ENCODE measurements at places on chromosomes 7 and 10.
A peak's percentile ranks its signal among the peaks of the same experiment; 100 is the strongest.

DNA sequence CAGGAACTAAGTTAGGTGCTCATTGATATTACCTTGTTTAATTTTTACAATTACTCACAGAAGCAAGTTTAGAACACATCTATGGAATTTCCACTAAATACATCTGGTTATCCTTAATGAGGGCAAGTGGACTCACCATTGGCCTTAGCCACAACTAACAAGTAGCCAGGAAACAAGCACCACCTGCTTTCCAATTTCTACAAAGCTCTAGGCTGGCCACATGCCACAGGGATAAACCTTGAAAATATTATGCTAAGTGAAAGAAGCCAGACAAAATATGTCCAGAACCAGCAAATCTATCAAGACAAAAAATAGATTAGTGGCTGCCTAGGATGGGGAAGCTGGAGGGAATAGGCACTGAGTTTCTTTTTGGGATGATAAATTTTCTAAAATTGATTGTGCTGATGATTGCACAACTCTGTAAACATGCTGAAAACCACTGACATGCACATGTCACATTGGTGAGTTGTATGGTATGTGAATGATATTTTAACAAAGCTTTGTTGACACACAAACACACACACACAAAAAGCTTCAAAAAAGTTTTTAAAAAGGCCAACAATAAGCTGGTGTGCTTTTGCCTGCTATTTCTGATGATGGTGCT lies 179.4 kb downstream of the CPEB3 start:
- DNase-seq, result no peak

DNA sequence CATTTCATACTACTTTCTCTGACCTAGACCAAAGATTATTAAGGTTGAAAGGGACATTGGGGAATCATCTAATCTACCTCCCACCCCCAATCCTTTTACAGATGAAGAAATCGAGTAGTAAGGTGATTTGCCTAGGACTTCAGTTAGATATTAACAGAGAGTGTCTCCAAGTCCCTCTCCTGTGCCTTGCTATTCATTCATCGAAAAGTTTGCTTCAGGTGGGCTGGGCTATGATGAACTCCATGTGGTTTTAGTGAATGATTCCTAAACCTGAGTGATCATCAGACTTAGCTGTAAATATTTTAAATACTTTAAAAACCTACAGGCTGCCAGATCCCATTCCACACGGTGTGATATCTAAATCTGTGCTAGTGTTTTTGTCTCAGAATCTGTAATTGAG lies 259.4 kb upstream of the SORCS1 start:
- no peak for DNase-seq

- no peak for DNase-seq
Observed at GRCh38 chr10:132764108-132764507, 21.8 kb downstream of the NKX6-2 start.

GRCh38 chr7:144786079-144786478 lies 49.8 kb downstream of the TPK1 start:
- DNase-seq, result no peak

DNA sequence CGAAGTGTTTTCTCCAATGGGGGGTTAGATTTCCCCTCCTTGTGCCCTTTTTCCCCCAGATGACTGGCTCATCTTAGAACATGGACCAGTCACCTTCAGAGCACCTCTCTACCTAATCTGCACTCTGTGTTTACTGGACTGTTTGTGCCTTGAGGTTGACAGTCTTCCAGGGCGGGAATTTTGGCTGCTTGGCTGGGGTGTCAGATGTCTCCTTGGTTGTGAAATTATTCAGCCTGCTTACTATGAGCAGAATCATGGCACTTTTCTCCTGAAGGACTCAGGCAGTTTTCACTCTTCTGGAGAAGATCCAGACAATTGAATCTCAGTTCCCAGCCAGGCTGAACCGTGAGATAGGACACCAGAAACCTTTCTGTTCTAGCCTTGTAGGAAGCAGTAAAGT lies 60.3 kb upstream of the NFKB2 start:
- no peak for DNase-seq

DNA sequence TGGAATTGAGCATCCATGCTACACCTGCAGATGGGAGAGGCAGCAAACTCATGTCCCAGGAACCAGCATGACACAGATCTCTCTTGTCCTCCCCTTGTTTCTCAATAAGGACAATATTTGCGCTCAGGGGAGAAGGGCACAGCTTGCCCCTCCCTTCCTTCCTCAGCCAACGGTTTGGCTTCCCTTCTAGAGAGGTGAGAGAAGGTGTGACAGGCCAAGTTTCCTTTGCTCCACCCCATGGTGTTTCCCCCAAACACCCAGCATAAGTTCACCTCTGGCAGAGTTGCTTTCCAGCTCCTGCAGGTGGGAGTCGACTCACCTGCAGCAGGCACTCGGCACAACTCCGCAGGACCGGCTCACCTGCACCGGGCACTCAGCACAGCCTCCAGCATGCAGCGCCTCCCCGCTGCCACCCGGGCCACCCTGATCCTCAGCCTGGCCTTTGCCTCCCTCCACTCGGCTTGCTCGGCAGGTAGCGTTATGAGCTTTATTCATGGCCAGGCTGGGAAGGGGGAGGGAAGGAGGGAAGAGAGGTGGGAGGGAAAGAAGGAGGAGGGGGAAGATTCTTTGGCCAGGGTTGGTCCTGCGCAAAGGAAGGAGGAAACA lies at the start of the genes ATP6V0A4 and TMEM213:
Gene ATP6V0A4, minus strand, starts transcription at position 482 of the 606 bp plus-strand sequence. CDS start 26,949 bp downstream, outside the sequence.
Gene TMEM213, plus strand, starts transcription at position 280 of the 606 bp plus-strand sequence. Its CDS starts 111 bp downstream, at position 391.
- DNase-seq, result no peak

GRCh38 chr10:132652446-132652845 lies 114.9 kb downstream of the INPP5A start:
- no peak for DNase-seq

DNA sequence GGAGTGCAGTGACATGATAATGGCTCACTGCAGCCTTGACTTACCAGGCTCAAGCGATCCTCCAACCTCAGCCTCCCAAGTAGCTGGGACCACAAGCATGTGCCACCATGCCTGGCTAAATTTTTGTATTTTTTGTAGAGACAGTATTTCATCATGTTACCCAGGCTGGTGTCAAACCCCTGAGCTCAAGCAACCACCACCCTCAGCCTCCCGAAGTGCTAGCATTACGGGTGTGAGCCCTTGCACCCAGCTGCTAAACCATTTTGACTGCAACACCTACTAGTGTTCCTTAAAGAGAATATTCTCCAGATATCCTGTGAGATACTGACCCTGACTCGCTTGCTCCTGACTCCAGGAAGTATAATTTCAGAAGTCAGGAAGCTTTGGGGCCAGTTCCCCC lies 85.8 kb downstream of the PLXNA4 start:
- DNase-seq, result no peak

- DNase-seq, result no peak
Observed at GRCh38 chr10:667096-667495, 22.4 kb downstream of the DIP2C start.

DNA sequence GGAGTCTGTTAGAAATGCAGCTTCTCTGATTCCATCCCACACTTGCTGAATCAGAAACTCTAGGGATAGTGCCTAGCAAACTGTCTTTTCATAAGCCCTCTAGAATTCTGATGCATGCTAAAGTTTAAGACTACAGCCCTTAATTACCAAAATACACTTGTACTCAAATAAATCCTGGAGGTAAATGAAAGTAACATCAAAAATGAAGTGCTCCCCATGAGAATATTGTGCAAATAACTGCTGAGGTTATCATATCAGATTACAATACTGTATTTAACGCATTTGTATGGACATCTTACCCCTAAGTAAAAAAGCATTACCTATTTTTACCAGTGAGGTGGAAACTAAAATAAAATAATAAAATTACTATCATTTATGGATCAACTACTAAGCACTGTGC lies 104.7 kb downstream of the CHCHD3 start:
- DNase-seq, result no peak

GRCh38 chr7:44268671-44269070 lies 56.7 kb downstream of the CAMK2B start:
- no peak for DNase-seq

DNA sequence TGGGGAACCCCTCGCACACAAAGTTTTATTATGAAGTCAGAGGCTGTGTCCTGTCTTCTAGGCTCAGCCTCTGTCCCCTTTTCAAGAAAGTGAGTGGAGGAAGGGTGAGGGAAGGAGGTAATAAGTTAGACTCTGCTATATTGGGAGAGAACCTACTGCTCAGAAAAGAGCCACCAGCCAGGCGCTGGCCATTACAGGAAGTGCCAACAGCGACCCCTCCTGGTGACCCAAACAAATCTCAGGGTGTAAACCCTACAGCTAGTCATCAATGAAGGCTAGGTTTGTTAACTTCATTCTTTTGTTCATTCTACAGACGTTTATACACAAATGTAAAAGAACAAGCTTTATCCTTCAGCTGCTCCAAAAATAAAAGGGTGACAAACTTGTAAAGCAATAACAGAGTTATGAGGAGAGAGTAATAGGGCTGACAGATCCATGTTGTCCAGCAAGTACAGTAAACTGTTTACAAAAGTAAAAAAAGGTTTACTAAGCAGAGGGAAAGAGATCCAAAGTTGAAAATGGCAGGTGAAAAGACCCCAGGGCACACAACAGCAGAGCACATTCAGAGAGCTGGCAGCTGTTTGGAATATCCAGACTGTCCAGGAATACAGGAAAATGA lies 82.7 kb downstream of the FAM204A start:
- DNase-seq, result peak; percentile 47

DNA sequence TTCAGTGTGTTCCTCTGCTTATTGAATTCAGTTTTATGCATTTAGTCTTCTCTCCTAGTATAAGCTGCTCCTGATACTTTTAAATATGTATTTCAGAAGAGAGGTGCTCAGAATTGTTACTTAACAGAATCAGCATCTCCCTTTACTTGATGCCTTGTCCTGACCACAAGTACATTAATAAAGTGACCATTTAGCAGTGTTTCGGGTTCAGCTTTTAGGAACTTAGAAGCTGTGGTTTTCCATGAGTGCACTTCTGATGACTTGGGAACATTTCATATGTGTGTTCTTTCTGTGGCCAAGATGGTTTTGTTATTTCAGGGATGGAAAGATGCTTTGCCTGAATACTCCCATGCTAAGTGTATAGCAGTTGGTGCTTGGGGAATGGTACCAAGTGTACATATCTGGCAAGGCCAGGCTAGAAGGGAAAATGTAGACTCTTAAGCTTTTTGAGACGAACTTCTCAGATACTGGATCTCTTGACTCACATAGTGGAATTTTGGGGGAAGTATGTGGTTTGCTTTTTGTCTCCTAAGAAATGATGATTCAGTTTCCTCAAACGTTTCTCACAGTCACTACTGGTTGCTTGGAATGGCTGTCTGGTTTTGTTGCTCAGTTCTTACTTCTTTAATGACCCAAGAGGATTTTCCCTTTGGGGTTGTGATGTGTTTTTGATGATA lies 17.2 kb downstream of the SGPL1 start:
- peak; percentile 90 for DNase-seq

DNA sequence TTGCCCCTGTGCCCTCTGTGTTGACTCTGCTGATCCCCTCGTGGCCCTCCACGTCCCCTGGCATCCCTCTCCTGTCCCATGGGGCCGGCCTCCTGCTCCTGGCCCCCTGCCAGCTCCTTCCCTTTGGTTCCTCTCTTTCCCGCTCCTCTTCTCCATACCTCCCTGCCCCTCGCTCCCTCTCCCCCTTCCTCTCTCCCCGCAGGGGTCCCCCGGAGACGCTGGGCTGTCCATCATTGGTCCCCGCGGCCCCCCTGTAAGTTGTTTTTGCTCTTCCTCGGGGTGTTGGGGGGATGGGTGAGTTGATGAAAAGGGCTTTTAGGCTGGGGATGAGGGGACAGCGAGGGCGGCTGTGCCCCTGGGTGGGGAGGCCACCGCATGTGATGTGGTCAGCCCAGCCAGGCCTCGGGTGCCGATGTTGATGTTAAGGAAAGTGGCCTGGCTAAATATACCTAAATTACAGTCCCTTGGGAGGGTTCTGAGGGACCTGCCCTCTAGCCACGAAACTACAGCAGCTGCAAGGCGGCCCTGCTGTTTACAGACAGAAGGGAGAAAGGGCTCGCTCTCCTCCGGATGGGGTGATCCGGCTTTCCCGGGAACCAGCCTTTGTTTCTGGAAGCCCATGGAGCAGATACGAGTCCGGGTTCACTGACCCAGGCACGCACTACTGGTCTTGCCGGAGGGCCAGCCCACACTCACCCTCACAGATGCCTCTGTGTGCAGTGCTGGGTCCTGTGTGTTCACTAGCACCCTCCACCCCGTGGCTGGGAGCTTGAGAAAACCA lies 78.8 kb downstream of the COL13A1 start:
- DNase-seq, result no peak

DNA sequence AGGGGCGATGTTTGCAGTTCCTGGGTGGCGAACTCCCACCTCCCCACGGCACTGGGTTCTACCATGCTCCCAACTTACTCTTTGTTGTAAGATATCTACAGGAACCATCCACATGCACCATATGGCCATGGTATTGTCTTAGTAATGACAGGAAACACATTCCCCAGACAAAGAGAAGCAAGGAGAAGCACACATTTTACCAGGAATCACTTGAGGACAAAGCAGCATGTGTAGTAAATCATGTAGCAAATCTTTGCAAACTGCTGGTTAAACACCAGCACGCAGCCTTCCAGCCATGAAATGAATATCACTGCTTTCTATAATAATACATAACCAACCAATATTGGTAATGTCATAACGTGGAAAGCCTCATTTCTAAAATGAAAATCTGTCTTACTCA lies 101.2 kb downstream of the NRP1 start:
- DNase-seq, result no peak

GRCh38 chr7:48660306-48660870 lies 264.0 kb upstream of the CDC14C start:
- no peak for DNase-seq

- DNase-seq, result no peak
Observed at GRCh38 chr10:10520491-10521385, 496.9 kb upstream of the CELF2 start.

DNA sequence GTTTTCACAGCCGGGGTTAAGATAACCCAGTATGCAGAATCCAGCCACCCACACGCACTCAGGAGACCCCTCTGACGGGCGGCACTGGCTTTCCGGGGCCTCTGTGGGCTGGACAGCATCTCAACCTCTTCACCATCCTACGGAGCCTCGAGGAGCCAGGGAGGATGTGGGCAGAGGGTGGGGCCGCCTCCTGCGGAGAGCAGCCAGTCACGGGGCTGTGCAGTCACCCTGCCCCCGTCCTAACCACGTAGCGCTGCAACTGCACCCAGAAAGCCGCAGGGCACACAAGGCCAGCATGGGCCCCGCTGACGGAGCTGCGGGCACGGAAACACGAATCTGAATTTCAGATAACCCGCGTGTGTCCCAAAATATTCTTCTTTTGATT lies 270.3 kb downstream of the ELFN1 start:
- peak; percentile 97 for DNase-seq

DNA sequence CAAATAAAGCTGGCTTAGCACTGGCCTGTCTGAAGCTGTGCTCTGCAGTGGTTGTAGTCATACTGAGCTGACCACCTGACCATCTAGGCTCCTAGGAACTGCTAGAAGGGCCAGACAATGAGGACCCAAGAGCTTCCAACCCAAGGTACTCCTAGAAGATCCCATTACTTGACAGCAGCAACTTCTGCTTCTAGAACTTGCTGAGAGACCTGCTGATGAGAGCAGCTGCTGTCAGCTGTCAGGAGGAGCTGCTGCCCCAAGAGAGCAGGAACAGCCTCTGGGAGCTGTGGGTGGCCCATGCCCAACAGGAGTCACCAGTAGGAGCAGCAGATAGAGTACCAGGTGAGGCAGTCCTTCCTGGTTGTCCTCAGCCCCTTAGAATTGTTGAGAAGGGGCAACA lies 70.2 kb downstream of the RBM20 start:
- peak; percentile 56 for DNase-seq
